Activated T-cell treated with anti-CD3 and anti-CD28 coated beads, Interleukin-2, amount 50 U/mL, for 4 hours (primary cell): ENCODE measurements at places on chromosomes 7 and 10. TPM values are rescaled to one million over a fixed set of nuclear protein-coding genes. Genes with fewer than 3 reads are reported as not detected.

- DNase-seq = no peak
Observed at GRCh38 chr7:21092766-21093702, 306.3 kb upstream of the SP8 start.

DNA sequence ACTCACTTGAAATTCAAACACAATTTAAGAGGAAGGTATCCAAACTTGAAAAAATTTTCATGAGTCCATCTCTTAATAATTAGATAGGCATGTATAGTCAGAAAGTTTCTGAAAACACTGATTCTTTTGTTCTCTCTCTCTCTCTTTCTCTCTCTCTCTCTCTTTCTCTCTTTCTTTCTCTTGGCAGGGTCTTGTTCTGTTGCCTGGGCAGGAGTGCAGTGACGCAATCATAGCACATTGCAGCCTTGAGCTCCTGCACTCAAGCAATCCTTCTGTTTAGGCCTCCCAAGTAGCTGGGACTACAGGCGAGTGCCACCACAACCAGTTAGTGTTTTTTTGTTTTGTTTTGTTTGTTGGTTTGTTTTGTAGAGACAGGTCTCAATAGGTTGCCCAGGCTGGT is 59.3 kb downstream of the PRTFDC1 start:
- no peak for DNase-seq

- DNase-seq = no peak
Observed at GRCh38 chr7:55119571-55119970, 100.8 kb downstream of the EGFR start.

DNA sequence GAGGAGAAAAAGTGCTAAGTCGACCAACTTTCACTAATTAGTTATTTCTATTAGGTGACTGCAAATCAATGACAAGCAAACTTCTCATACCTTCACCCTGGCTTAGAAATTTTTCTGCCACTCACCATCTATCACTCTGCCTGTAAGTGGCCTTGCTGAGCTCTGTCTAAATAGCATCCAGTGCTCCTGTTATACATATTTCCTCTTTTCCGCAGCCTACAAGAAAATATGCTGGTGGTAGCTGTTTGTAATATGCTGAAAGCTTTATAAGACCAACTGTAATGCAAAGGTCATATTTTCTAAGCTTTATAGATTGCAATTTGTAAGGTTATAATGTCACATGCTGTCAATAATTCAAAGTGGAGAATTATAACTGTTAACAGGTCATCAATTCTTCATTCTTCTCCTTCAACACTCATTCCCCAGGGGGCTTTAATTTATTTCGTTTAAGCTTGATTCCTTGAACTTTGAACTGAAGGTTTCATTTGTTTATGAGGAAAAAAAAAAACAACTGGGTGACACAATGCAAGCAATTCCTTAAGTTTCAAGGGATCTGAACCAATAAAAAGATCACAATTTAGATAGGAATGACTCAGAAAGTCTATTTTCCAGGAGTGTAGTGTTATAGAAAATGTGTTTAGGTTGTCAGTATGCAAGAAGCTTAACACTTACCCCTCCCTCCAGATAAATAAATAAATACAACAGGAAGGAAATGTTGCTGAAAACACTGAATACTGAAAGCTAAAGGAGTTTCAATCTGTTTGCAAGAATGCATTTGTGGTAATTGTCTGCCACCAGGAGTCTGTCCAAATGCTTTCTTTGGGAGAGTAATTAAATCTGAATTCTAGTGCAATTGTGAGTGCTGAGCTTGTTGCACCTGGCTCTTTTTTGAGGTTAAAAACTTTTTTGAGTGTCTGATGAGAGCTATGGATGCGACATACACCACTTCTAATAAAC is 183.7 kb downstream of the SORCS1 start:
- DNase-seq = no peak

Gene CREB3L2
- total RNA-seq = 29.8 TPM
